ENCODE measurements at places on chromosomes 16 and 17.
A peak's percentile ranks its signal among the peaks of the same experiment; 100 is the strongest.

DNA sequence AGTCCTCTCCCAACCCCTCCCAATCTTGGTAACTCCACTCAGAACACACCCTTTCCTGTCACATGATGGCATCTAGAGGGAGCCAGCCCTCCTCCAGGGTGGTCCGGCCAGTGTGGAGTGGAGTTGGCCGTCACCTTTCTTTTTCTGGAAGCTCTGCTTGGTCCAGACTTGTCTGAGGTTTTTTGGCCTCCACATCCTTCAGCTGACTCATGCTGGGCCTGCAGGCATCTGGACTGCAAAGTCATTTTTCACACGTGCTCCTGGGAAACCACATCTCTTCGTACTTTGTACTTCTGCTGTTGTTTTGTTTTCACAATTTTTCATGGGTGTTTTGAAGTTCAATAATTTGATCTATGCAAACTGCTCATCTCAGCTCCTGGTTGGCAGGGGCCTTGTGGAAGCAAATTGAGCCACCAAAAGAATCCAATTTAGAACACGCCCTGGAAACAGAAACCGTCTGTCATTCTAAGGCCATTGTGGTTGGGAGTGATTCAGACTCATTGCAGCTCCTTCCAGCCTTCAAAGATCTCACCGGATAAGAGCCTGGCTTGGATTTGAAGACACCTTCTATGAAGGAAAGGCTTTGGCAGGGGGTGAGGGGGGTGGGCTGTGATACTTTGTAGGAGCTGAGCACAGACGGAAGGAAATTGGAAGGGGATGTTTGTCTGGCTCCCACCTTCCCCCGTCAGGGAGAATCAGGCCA lies 42.4 kb upstream of the NF1 start:
- no peak for DNase-seq

DNA sequence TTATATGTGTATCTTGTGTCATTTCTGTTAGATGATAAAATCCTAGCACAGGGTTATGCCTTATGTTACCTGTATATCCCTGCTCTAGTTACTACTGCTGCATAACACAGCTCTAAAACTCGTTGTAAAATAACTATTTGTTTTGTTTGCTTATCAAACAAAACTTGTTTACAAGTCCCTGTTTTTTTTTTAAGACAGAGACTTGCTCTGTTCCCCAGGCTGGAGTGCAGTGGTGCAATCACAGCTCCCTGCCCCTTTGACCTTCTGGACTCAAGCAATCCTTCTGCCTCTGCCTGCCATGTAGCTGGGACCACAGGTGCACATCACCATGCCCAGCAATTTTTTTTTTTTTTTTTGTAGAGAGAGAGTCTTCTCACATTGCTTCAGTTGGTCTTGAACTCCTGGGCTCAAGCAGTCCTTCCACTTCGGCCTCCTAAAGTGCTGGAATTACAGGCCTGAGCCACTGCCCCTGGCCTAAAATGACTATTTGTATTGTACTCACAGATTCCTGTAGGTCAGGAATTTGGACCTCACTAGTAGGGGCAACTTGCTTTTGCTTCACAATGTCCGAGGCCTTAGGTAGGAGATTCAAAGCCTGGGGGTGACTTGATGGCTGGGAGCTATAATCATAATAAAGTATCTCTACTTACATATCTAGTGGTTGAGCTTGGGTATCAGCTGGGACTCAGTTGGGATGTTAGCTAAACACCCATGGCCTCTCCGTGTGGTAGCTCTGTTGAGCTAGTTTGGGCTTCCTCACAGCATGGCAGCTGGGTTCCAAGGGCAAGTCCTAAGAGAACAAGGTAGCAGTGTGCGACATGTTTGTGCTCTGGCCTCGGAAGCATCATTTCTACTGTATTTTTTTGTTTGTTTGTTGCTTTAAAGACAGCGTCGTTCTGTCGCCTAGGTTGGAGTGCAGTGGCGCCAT lies 12.6 kb downstream of the DUSP14 start:
- DNase-seq = no peak

- no peak for DNase-seq
Measured at GRCh38 chr17:60147553-60148223, 2.1 kb upstream of the CA4 start.

GRCh38 chr17:67492824-67493517 lies 115.9 kb downstream of the PITPNC1 start:
- no peak for DNase-seq

GRCh38 chr16:893360-893759 lies 77.4 kb downstream of the LMF1 start:
- no peak for DNase-seq

DNA sequence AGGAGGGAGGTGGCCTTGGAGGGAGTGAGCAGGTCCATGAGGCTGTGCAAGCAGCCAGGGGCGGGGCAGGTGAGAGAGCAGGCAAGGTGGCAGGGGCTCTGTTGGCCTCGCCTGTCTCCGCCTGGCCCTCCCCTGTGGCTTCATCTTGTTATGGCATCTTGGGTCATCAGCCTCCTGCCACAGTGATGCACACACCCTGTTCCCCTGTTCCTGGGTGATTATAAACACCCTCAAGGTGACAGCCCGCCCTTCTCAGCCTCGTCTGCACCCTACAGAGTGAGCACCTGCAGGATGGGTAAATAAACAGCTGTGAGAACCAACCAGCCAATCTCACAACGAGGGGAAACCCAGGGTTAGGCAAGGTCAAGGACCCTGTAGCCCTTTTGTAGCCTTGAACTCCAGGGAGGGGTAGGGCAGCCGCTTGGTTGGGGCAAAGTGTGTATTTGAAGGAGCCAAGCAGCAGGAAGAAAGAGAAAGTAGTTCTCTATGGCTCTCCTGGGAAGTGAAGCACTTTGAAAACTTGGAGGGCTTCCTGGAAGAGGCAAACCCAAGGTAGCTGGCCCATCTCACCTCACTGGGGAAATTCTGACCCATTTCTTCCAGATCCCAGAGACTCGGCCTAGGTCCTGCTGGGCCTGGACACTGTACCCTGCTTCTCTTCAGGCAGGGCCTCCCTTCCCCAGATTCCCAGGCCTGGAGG lies 60.6 kb downstream of the NT5M start:
- DNase-seq = no peak

- no peak for DNase-seq
Measured at GRCh38 chr16:79297296-79297695, 303.2 kb downstream of the MAF start.

DNA sequence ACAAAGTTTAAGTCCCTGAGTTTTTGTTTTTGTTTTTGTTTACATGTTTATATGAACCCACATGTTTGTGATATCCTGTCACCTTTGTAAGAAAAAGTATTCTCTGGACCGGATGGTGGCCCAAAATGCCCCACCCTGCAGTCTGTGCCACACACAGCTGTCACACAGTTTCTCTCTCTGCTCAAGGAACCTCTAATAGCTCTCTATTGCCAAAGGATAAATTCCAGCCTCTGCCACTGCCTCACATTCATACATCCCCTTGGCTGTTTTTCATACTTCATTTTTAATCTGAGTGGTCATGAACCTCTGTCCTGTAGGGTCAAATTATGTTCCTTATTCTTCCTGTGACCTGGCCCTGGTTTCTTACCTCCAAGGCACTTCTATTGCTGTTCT lies 520.3 kb upstream of the CDH5 start:
- no peak for DNase-seq

GRCh38 chr17:732902-733720 lies 715 bp downstream of the TLCD3A start:
- DNase-seq = no peak

GRCh38 chr17:34366010-34366409 lies 3.0 kb upstream of the CCL1 start:
- DNase-seq = no peak

- DNase-seq = no peak
Measured at GRCh38 chr17:19877364-19877945, 9.7 kb upstream of the ULK2 start.

DNA sequence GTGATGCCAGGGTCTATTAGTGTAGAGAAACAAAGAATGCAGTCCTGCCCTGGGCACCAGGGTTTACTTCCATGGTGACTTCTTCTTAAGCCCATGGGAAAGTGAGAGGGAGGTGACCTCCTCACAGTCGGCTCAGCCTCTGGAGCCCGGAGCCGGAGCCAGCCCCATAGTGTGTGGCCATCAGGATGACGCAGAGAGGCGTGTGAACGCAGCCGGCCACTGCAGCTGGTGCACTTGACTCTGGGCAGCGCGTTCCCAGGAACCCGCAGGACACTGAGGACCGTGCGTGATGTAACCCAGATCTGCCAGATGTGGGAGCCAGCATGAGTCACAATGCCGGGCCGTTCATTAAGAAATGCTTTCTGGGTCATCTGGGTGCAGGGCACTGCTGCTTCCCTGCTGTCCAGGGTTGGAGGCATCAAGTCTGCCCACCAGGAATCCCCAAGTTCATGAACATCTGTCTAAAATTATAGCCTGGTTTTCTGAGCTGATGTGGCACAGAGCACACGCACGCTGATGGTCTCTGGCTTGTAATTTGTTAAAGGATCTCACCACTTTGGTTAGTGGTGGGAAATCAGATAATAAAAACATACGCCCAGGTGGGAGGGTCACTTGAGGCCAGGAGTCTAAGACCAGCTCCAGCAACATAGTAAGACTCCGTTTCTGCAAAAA lies 114.1 kb downstream of the PITPNC1 start:
- no peak for DNase-seq

- DNase-seq = no peak
Measured at GRCh38 chr16:60641067-60641665, 1395.1 kb downstream of the CDH8 start.

DNA sequence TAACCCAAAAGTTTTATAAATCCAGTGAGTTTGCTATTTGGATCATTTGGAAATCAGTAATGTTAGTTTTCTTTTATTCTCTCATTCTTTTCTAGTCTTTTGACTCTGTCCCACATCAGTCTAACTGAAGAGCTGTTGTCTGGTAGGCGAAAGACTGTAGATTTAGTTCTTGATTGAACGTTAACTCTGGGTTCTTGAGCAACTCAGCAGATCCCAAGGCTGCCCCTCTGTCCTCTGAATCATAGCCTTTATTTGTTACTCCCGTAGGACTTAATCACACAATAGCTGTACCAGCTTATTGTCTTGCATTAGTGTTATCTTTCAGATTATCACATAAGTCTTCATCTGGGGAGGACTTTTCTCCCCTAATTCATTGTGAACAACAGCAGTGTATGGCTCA lies 119.3 kb upstream of the TOM1L1 start:
- DNase-seq = no peak

- DNase-seq = no peak
Measured at GRCh38 chr17:16027708-16028584, 28.3 kb downstream of the TTC19 start.

DNA sequence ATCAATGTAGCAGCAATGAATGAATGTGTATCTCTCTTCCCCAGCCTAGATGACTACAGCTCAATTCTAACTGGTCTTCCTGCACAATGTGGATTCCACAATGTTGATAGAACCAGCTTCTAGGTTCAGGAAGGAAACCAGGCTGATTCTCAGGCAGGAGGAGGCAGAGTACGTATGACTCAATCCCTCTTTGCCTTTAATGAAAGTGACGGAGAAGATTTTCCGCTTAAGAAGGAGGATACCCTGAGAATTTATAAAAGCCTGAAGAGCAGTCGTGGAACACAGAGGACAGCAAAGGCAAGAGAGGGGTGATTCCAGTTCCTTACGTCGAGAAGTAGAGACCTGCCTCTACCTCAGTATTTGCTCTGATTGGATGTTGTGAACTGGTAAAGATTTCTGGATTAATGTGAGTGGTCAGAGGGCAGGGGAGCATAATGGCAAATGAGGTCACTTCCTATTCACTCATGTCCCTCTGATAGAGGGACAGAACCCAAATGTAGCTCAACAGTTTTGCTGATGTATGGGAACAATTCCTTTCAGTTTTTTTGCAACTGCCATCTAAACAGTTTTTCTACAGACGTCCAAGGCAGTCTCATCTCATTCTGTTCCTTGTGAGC lies 15.0 kb upstream of the SLC16A11 start:
- no peak for DNase-seq

GRCh38 chr17:31311526-31311925 lies 2.3 kb downstream of the EVI2B start:
- no peak for DNase-seq

GRCh38 chr16:66923247-66923731 lies 2.0 kb downstream of the RRAD start:
- no peak for DNase-seq

DNA sequence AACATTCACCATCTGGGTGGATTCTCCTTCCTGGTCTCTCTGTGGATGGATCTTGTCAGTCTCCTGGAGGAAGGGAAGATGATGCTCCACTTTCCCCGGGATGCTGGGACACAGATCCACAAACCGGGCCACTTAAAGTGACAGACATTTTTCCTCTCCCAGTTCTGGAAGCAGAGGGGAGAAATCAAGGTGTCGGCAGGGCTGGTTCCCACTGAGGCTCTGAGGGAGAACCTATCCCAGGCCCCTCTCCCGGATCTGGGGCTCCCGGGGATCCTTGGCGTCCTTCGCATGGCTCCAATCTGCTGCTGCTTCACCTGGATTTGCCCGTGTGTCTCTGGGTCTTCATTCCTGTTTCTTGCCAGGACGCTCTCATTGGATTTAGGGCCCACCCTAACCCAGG lies 263.1 kb upstream of the TNRC6C start:
- DNase-seq = no peak

- no peak for DNase-seq
Measured at GRCh38 chr17:39165841-39166349, at the start of gene ARL5C. Gene ARL5C (minus strand): TSS chr17:39166161. CDS start chr17:39165760, 401 bp downstream.

GRCh38 chr17:45784741-45785479 lies 790 bp downstream of the CRHR1 start:
- peak; percentile 21 for DNase-seq

- DNase-seq = no peak
Measured at GRCh38 chr16:4384509-4384942, 12.9 kb downstream of the VASN start.

DNA sequence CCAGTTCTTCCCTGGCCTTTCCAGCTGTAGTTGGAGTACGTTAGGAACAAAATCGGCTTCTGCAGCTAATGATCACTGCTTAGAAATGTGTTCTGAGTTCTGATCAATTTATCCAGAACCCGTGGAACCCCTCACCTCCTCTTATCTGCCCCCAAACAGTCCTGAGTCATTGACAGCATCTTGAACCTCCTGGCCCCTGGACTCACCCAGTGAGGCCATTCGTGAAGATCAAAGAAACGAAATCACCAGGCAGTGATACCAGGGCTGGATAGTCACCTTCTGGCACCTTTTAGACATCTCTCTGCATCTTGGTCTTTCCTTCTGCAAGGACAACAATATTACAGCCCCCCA lies 17.0 kb upstream of the EXOC7 start:
- no peak for DNase-seq

DNA sequence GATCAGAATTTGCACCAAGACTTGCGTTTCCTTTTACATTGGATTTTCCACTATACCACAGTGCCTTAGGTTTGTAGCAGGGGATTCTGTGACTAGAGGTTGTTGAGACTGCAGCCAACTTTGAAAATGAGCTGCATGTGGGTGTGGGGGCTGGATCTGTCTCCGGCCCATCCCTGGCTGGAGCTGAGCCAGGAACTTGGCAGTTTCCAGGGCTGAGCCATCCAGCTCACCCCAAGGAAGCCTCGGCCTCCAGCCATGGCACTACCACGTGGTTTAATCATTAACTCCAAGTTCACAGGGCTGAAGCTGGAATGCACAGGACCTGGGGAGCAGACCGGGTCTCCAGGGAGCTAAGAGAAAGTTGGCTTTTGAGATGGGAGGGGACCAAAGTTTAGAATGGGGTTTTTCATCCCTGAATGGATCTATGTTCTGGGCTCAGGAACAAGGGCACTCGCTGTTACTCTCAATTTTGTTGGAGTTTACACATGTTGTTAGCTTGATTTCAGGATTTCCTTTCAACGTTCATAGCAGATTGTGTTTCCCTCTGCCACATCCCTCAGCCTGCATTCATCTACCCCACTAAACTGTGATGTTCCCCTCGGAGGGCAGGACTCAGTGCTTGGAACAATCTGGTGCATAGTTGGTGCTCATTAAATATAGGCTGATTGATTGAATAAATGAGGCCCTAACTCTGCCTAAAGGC lies 42.3 kb upstream of the HNF1B start:
- DNase-seq = no peak
